SK-N-MC (cell line): ENCODE measurements at places on chromosomes 4 and X.

- DNase-seq: no peak
Observed at GRCh38 chrX:128622296-128622695, 570.1 kb upstream of the ACTRT1 start.

DNA sequence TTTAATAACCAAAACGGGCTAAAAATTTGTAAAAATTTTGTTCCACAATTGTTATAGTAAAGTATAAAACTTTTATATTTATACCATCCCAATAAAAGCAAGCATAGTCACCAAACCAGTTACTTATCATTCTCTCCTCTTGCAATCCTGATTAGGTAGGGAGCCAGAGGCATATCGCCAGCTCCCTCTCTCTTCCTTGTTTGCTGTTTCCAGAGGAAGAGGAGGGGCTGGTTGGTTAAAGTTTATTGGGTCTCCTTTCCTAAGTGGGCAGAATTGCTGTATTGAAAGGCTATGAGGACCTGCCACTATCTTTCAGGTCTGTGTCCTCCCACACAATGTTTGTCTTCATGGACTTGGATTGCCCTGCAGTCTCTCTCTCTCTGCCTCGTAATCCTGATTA lies 29.6 kb upstream of the BBS12 start:
- DNase-seq: no peak

- DNase-seq: no peak
Observed at GRCh38 chr4:25449688-25450087, 72.6 kb downstream of the ANAPC4 start.

DNA sequence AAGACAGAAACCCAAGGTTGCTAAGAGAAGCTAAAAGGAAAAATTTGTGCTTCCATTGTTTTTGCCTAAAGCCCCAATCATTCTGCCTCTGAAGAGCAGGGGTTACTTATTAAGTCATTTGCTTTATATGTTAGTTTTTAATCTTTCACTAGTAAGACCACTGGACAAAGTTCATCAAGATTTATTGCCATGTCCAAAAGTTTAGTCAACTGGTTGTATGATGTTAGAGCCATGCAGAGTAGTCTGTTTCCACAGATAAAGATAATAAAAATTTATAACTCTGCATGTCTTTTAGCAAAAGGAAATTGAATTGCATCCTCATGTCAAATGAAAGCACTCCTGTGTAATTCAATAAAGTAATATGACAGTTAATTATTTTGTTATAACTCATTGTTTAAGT lies 75.8 kb upstream of the PRKG2 start:
- DNase-seq: no peak

- no peak for DNase-seq
Observed at GRCh38 chrX:63889001-63889400, 104.0 kb upstream of the ARHGEF9 start.

DNA sequence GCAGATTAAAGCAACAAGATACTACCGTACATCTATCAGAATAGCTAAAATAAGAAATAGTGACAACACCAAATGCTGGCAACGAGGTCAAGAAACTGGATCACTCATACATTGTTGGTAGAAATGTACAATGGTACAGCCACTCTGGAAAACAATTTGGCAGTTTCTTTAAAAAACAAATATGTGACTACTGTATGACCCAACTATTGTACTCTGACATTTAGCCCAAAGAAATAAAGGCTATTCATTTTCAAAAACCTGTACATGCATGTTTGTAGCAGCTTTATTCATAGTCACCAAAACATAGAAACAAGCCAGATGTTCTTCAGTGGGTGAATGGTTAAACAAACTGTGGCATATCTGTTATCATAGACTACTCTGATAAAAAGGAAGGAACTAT lies 8.2 kb downstream of the CLCN3 start:
- DNase-seq: no peak

GRCh38 chr4:84319124-84319523 lies 180.0 kb downstream of the NKX6-1 start:
- DNase-seq: peak; percentile 37

DNA sequence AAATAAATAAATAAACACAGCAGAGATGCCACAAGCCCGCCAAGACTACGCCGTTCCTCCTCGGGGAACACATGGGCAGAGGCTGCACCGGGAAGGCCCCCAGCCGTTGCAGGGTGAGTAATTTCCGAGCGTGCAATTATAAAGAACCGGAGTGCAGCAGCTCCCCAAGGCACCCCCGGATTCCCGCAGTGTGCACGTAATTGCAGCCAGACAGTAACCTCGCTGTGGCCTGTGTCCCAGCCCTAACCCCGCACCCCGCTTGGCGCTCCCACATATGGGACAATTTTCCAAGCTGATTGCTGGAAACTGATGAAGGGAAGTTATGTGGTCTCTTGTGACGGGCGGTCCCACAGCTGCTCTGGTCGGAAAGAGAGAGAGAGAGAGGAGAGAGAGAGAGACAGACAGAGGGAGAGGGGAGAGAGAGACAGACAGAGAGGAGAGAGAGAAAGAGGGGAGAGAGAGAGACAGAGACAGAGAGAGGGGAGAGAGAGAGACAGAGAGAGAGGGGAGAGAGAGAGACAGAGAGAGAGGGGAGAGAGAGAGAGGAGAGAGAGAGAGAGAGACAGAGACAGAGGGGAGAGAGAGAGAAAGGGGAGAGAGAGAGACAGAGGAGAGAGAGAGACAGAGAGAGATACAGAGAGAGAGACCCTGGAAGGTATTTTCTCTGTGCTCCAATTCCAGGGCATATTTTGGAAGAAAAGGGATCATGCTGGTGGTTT lies 275.4 kb downstream of the SHOX start:
- no peak for DNase-seq

DNA sequence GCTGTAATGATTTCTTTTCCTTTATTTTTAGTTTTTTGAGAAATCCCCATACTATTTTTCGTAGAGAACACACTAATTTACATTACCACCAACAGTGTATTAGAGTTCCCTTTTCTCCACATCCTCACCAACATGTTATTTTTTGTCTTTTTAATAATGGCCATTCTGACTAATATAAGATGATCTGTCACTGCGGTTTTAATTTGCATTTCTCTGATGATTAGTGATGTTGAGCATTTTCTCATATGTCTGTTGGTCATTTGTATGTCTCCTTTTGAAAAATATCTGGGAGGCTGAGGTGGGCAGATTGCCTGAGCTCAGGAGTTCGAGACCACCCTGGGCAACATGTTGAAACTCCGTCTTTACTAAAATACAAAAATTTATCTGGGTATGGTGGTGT lies 30.2 kb downstream of the SPINK2 start:
- DNase-seq: no peak

GRCh38 chrX:8868906-8869305 lies 67.7 kb upstream of the FAM9A start:
- DNase-seq: peak; percentile 0

- no peak for DNase-seq
Observed at GRCh38 chr4:48247878-48248558, 21.6 kb downstream of the TEC start.
